ENCODE measurements at places on chromosomes 4 and X. TPM values are rescaled to one million over a fixed set of nuclear protein-coding genes. Genes with fewer than 3 reads are reported as not detected.

Gene PABPC1L2B
- total RNA-seq, result not detected

DNA sequence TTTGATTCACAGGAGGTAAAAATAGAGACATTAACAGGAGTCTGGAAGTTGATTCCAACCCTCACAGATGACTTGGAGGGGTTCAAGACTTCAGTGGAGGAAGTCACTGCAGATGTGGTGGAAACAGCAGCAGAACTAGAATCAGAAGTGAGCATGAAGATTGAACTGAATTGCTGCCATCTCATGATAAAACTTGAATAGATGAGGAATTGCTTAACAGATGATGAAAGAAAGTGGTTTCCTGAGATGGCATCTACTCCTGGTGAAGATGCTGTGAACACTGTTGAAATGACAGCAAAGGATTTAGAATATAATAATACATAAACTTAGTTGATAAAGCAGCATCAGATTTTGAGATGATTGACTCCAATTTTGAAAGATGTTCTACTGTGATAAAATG lies 76.5 kb downstream of the RELL1 start:
- no peak for DNase-seq
- H3K27me3 ChIP-seq, result no peaks in the 10 kb centered on the region
- no peak overlapping the region for H3K4me3 ChIP-seq
- H3K27ac ChIP-seq, result no peak overlapping the region
- no peaks in the 10 kb centered on the region for H3K4me1 ChIP-seq
- H3K36me3 ChIP-seq, result no peaks in the 10 kb centered on the region

GRCh38 chr4:97500423-97500822 lies 642.9 kb downstream of the STPG2 start:
- no peak overlapping the region for H3K4me3 ChIP-seq
- no peak for DNase-seq
- no peaks in the 10 kb centered on the region for H3K36me3 ChIP-seq
- no peaks in the 10 kb centered on the region for H3K4me1 ChIP-seq
- no peak overlapping the region for H3K27ac ChIP-seq
- no peaks in the 10 kb centered on the region for H3K27me3 ChIP-seq

- H3K36me3 ChIP-seq, result no peaks in the 10 kb centered on the region
- no peak for DNase-seq
- no peak overlapping the region for H3K27ac ChIP-seq
These were observed 41.5 kb downstream of the SMAD1 start for GRCh38 chr4:145523117-145523516.

Data from esophagus muscularis mucosa (tissue), 4 donors.